ENCODE measurements at places on chromosomes 12 and 14.

DNA sequence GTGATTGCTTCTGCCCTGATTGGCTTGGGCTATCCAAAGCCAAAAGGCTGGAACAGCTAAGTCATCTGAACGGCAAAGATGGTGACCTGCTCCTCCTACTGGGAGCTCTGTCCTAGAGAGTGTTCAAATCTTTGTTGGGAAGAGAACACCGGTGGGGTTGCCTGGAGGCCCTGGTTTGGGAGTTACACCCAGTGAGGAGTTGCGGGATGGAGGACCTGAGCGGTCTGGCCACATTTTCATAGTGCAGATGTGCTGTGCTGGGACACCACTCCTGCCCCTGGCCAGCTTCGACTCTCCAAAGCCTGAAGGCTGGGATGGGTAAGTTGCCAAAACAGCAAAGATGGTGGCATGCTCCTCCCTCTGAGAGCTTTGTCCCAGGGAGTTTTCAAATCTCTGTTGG is 795.4 kb downstream of the TRHDE start:
- no peak for DNase-seq

DNA sequence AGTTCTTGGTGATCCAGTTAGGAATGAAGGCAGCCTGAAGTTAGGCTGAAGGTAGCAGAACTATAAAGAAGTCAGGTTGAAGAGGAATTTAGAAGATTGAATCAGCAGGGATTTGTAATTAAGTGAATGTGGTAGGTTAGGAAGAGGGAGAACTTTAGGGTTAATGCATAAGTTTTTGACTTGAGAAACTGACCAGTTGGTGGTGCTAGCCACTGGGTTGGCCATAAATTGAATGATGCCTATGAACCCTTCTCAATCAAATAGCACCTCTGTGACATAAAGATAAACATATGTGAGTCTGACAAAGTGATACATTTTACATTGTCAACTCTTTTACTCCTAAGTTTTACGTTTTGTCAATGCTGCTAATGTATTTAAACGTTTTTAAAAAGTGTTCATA is 290.6 kb upstream of the NAV3 start:
- no peak for DNase-seq

- no peak for DNase-seq
Observed at GRCh38 chr12:82082501-82082900, 275.7 kb downstream of the CCDC59 start.

GRCh38 chr12:26987634-26988424 is 26.4 kb downstream of the TM7SF3 start:
- DNase-seq, result no peak

DNA sequence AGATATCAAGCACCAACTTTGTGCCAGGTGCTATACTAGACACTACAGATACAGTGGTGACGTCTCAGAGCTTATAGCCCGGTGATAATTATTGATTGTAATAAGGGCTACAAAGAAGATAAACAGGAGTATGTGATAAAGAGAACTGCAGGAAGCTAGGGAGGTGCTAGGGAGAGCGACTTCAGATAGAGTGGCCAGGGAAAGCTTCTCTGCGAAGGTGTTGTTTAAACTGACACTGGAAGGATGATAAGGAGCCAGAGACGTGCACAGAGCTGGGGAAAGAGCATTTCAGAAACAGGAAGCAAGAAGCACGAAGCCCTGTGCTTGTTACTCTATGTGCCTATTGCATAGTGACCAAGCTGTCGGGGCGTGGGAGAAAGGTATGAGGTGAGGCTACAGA is 48.1 kb upstream of the OTX2 start:
- DNase-seq, result no peak

DNA sequence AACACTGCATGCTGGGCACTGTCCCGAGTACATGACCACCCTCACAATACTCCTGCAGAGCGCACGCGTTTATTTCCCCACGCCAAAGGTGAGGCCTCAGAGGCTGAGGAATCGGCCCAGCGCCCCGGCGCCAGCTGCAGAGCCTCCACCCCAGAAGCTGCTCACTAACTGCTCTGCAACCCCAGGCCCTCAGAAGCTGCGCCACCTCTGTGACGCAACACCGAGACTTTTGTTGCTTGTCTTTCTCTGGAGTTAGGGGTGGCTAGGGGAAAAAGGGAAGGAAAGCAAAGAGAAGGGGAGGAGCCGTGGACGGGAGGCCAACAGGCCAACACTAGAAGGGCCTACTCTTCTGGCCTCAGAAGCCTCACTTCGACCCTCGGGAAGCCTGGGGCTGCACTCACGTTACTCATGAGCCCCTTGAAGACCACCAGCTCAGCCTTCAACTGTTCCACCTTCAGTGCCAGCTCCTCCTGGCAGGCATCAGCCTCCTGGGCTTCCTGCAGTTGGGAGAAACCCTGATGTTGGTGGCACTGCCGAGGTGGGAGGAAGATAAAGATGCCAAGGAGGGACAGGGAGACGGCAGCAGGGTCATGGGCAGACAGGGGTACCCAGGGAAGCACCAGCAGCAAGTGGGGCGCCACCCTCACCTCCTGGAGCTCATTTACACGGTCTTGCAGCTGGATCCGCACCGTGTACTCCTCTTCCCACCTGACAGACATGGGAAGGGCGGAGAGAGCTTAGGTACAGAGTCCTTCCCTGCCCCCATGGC is 5.4 kb downstream of the IFFO1 start:
- no peak for DNase-seq

DNA sequence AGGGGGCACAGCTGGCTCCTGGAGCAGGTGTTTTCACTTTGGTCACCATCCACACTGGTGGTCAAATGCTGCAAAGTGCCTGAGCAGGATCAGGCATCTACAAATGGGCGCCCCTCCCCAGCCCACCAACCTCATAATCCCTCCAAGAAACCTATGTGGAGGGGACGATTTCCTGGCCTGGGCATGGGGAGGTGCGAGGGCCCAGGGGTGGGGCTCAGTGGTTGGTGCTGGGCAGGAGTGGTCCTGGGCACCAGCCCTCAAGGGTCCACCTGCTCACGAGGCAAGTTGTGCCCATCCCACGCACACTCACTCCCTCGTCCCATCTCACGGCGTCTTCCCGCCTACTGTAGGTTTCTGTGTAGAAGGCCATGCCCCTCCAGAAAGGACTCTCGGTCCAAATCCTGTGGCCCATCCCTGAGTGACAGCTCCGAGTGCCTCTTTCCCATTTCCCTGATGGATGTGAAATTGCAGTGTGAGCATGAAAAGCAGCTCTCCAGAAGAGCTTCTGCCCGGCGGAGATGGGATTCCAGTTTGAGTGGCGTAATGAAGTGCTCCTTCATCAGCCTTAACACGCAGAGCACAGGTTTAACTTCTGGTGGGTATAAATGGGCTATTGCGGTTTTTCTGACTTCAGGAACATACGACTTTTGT is 36.9 kb downstream of the SLC15A4 start:
- DNase-seq, result no peak

DNA sequence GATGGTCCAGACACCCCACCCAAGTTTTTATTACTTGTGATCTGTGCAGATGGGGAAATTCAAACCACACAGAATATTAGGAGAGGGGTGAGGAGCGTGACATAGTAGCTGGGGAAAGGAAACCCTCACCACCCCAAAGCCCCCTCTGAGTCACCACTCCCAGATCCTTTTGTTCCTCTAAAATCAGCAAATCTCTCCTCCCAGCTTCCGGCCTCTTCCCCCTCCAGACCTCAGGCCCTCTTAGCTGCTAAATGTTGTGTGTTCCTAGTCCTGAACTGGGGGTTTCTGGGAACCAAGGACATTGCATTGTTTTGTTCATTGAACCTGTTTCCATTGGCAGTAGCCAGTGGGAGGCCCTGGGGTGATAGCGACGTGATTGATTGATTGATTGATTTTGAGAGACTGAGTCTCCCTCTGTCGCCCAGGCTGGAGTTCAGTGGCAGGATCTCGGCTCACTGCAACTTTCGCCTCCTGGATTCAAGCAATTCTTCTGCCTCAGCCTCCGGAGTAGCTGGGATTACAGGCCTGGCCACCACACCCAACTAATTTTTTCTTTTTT is 5.9 kb upstream of the ORAI1 start:
- no peak for DNase-seq

DNA sequence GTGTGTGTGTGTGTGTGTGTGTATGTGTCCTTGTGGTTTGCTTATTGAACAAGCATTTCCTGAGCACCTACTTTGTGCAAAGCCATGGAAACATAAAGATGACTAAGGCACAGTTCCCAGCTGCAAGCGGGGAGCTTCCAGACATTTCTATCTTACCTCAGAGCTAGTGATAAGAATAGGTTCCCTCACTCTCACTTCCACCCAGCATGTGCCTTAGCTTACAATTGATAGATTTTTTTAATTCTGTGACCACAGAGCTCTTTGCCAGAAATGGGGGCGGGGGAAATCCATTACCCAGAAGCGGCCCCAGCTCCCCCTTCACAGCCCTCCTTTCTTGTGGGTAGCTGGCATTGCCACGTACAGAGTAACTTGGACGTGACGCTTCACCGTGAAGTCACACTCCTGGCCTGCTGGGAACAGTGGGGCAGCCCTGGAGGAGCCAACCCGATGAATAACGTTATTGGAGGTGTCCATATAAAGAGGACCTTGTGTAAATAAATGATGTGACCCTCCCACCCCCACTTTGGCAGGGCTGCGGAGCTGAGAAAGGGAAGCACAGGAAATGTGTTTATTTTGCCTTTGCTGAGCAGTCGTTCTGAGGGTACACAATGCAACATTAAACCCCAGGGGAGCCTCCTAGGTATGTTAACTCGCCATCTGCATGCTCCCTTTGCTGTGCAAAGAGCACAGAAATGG is 238.9 kb downstream of the CHST11 start:
- DNase-seq, result no peak

DNA sequence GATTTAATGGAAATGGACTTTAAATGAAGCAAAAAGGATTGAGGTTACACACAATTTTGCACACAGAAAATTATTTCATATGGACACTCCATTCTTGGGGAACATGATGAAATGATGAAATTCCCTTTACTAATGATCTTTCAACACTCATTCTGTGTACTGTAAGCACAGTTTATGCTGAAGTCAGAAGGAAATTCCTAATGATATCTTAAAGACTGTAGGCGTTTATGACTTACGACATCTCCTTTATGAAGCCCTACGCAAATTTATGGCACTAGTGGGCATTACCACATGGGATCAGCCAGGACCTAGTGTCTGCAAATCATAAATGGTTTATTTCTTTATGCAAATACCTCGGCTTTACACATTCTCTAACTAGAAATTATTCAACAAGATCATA is 97.9 kb upstream of the SOX5 start:
- no peak for DNase-seq

- no peak for DNase-seq
Observed at GRCh38 chr12:14191612-14192011, 173.9 kb upstream of the ATF7IP start.

DNA sequence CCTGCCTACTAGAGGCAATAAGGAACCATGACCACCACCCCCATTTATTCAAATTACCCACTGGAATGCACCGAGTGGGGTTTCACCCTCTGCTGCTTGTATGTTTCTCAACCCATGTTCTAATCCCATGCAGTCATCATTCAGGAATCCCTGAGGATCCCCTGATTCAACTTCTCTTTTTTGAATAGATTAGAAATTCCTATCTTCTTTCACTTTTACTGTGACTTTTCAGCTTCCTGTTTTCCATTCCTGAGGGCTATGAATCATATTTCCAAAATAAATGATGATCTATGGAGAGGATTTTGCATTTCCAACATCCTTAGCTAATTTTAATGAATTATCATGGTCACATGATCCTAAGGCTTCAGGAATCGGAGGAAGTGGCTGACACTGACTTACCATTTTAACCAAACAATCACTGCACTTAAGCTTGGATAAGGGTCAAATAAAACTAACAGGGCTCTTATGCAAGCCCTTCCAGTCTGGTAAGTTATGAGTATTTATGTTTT is 19.4 kb upstream of the P2RX4 start:
- DNase-seq, result no peak

DNA sequence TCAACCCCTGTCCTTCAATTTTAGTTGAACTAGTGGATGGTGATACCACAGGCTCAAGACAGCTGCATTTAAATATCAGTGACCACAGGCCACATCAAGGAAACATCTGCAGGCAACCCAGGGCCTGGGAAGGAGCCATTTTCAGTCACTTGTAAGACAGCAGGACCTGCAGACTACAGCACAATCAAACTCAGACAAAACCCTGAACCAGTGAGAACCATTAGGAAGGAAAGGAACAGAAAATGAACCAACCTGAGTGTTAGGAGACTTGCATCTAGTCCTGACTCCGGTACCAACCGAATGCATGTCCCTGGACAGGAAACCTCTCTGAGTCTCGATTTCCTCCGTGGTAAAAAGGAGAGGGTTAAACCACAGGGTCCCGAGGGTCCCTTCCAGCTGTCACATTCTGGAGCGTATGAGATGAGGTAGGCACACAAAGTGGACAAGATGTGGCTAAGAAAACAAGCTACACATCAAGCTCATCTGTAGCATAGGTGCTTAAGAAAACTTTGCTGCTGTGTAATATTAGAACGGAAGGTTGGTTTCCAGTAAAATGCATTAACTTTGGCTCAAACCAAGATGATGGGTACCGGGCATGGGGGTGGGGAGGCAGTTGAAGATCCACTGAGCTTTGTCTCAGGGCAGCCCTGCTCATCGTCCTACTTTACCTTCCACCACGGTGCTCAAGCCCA is 1.6 kb upstream of the CDKN1B start:
- DNase-seq, result no peak

- DNase-seq, result no peak
Observed at GRCh38 chr14:34537677-34538009, 1.9 kb downstream of the EAPP start.

GRCh38 chr12:109716092-109716479 is 2.5 kb downstream of the FAM222A start:
- DNase-seq, result no peak

GRCh38 chr12:14249368-14249767 is 116.1 kb upstream of the ATF7IP start:
- DNase-seq, result no peak

DNA sequence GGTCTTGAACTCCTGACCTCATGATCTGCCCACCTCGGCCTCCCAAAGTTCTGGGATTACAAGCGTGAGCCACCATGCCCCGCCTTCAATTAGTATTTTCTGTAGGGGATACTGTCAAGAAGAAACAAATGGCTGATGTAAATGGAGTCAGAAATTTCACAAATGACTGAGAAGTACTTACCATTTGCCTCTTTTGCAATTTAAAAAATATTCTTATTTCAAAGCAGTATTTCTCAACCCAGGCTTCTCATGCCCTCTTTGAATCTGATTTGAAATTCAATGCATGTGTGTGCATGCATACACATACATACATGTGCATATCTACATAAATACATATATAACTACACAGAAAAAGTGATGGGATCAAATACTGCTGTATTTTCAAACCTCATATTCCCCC is 4.4 kb downstream of the PSMA6 start:
- DNase-seq, result no peak

DNA sequence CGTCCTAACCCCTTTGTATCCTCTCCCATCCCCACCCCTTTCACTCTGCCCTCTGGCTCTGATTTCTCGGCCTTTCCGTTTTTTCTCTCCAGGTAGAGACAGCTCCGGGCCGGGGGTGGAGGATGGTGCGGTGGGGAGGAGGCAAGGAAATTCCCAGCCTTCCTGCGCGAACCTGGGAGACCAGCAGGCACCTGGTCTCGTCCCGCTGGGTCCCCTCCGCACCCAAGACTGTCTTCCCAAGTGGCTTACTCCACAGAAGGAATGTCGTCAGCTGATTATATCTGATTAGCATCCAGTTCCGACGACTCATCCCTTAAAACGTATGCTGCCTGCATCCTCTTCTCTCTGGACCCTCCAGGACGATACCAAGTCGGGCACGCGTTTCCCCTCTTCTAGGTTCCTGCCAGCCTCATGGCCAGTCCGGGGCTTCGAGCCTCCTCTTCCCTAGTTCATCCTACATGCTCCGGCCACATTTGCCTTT is 42.2 kb upstream of the CAPRIN2 start:
- DNase-seq, result no peak

All from Panc1 (cell line).